ENCODE measurements at places on chromosomes 13 and 19.
A peak's percentile ranks its signal among the peaks of the same experiment; 100 is the strongest.

GRCh38 chr19:4814625-4815425, 16.7 kb downstream of the TICAM1 start:
- DNase-seq = no peak

DNA sequence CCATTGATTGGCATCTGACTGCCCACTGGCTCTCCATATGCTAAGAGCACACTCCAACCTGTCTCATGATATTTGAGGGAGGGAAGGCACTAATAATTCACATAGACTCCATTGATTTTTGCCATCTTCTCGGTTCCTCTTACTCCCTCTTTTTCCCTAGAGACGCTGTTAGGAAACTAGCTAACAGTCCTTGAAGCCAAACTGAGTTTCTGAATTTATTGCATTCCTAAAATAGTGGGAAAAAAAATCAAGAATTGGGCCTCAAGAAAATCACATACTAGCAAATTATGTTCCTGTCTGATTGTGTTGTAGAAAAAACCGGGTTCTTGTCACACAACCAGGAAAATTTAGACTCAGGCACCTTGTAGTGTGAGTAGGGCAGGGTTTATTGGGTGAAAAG, 86.4 kb upstream of the SLC7A1 start:
- no peak for DNase-seq

DNA sequence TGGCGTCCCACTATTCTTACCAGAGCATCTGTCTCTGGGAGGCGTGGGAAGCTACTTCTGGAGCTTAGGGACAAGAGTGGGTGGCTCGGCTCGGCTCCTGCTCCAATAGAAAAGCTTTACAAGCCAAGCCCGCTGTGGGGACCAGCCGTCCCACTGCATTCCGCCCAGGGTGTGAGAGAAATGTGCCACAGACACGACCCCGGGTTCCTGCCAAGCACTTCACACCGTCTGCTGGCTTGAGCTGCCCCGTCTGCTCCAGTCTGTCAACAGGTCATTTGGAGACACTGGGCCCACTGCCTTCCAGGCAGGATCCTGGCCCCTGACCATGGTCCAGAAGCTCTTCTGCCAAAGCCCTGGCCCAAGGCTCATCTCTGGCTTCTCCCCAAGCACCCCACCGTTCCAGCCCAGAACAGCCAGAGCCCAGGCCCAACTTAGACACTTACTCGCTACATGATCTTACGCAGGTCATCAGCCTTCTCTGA, 6.5 kb upstream of the FKRP start:
- DNase-seq = no peak

DNA sequence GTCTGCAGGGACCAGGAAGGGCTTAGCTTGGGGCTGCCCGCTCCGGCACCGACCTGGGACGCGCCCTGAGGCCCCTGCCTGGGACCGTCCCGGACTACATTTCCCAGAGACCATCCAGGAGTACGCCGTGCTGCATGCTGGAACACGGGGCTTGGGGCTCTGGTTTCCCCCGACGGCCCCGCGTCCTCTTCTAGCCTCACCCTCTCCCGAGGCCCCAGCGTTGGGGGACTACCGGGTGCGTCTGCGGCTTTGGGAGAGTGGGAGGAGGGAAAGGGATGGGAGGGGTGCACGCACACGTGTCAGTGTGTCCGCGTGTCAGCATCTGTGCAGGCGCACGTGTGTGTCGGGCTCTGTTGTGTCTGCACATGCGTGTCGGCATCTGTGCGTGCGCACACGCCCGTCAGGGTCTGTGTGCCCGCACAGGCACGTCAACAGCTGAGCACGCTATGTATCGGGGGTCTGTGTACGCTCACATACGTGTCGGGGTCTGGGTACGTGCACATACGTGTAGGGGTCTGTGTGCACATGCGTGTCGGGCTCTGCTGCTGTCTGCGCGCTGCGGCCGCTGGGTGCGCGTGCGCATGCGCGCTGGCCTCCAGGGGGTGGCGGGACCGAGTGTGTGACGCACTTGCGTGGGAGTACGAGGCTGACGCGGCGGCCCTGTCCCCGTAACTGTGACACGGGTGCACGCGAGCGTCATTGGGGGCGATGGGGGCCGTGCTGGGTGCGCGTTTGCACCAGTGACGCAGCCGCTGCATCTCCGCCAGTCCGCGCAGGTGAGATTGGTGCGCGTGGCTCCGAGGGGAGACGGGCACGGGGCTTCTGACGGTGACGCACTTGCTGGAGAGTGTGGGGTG, at the start of gene ZNF331:
Gene ZNF331 (plus strand): TSS at position 625 of the 857 bp plus-strand sequence. CDS start 31,232 bp downstream, outside the sequence.
- peak; percentile 33 for DNase-seq

DNA sequence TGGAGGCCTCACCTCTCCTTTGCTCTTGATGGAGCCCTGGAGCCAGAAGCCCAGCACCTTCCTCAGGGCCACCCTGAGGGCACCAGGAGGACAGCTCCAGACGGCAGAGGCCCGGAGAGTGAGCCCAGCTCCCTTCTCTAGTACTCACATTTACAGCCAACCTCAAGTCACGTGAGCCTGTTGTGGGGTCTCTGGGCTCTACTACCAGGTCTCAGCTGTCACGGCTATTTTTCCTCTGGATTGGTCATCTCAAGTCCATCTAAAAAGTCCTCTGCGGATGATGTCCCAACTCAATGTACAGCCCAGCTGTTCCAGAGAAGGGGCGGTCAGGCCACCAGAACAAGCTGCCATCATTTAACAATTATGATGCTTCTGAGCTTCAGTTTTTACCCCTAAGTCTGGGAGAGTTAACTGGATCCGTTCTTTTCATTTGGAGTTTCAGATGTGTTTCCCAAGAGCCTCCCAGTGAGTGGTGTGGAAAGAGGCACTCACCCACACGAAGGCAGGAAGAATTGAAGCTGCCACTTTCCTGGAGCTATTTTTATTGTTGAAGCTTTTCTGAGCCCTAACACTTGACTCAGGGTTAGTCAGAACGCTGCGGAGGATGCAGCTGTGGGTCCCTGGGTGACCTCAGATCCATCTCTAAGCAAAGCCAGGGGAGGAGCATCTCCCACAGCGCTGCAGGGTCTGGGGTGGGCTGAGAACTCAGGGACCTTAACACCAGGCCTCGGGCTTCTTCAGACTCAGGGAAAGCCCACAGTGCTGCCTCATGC, 143.5 kb upstream of the UBL3 start:
- DNase-seq = no peak

GRCh38 chr19:49924004-49924880, 4.8 kb upstream of the ATF5 start:
- no peak for DNase-seq

DNA sequence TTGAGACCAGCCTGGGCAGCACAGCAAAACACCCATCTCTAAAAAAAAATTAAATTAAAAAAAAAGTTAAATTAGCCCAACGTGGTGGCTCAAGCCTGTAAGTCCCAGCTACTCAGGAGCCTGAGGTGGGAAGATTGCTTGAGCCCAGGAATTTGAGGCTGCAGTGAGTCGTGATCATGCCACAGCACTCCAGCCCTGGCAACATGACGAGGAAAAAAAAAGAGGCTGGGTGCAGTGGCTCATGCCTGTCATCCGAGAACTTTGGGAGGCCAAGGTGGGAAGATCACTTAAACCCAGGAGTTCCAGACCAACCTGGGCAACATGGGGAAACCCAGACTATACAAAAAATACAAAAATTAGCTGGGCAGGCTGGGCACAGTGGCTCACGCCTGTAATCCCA, 2.2 kb upstream of the TMEM161A start:
- no peak for DNase-seq

DNA sequence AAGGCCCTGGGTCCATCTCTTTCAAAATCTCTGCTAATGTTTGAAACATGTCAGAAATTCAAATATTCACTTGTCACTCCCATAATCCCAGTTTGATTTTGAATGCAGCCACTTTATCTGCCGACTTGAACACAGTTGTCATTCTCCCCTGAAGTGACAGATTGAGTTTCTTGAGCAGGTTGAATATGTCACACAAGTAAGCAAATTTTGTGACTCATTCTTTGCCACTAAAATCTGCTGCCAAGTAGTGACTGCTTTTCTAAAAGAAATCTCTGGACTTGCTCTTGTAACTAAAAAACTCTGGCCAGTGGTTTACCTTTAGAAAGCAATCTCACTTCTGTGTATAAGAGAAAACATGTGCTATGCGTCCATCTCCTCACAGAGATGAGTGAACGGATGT, 357.1 kb downstream of the LMO7 start:
- no peak for DNase-seq

- DNase-seq = no peak
These were observed 19.9 kb upstream of the GDF15 start for GRCh38 chr19:18366021-18366435.

GRCh38 chr13:35874704-35875103, 256.5 kb downstream of the DCLK1 start:
- DNase-seq = no peak

DNA sequence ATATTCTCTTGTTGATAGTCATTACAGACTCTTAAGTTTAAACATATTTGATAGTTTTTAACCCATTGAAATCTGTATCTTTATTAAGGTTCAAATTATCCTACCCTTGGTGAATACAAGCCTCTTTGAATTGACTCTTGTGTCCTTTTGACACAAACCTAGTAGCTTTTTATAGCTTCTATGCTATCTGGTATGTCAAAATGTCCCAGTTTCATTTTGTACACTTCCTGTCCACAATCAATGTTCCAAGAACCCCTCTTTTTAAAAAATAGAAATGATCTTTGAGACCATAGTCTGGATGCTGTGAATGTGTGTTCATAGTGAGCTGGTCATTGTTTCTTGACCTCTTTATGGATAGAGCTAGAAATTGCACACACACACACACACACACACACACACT, 39.2 kb upstream of the FGF14 start:
- DNase-seq = no peak

DNA sequence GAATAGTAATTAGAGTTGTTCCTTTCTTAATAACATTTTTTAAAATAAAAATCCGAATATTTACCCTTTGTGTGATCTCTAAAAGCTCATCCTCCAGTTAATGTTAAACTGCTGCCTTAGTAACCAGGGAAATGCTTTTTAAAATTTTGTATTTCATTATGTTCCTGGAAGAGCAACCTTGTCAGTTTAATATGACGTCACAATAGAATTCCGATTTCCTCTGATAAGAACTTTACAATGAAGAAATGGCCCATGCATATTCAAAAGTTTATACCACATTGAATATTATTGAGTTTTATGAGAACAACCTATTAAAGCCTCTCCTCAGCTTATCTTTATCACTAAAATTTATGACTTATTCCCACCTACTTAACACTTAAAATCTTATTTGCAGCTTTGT, 1566.6 kb downstream of the EFNB2 start:
- no peak for DNase-seq

DNA sequence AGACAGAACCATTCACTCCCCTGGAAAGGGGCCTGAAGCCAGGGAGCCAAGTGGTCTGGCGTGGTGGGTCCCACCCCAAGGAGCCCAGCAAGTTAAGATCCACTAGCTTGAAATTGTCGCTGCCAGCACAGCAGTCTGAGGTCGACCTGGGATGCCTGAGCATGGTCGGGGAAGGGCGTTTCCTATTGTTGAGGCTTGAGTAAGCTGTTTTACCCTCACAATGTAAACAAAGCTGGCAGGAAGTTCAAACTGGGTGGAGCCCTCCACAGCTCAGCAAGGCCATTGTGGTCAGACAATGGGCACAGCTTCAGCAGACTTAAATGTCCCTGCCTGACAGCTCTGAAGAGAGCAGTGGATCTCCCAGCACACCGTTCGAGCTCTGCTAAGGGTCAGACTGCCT, 195.6 kb upstream of the DACH1 start:
- DNase-seq = no peak

DNA sequence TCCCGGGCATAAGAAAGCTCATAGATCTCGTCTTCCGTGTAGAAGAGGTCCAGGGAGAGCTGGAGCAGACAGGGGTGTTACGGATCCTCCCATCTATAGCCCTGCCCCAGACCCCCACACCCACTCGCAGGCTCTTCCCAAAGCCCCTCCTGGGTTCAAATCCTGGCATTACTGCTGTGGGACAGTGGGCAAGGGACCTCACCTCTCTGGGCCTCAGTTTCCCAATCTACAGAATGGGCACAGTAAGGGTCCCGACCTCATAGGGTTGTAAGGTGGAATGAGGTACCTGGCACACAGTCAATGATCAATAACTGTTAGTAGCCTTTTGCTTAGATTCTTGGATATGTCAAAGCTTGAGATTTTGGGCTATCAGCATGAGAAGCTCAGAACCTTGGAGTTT, 10.5 kb downstream of the FAM98C start:
- no peak for DNase-seq

- DNase-seq = no peak
These were observed 100.8 kb downstream of the STK24 start for GRCh38 chr13:98476106-98476505.

GRCh38 chr19:5711713-5712161, 8.2 kb downstream of the LONP1 start:
- no peak for DNase-seq

DNA sequence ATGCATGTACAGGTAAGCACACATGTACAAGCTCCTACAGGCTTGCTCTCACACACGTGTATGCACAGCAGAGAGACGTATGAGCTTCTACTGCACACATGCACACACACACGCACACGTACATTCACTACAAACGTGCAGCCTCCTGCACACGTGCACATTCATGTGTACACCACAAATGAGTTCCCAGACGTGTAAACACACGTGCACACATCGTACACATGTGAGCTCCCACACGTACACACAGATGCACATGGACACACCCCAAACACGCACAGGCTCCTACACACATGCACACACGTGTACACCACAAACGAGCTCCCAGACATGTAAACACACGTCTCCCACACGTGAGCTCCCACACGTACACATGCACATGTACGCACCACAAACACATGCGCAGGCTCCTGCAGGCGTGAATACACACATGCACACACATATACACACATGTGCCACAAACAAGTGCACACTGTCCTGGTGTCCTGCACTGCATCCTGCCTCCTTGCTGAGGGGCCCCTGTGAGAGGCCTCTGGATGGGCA, 83.7 kb upstream of the MCF2L start:
- DNase-seq = no peak

DNA sequence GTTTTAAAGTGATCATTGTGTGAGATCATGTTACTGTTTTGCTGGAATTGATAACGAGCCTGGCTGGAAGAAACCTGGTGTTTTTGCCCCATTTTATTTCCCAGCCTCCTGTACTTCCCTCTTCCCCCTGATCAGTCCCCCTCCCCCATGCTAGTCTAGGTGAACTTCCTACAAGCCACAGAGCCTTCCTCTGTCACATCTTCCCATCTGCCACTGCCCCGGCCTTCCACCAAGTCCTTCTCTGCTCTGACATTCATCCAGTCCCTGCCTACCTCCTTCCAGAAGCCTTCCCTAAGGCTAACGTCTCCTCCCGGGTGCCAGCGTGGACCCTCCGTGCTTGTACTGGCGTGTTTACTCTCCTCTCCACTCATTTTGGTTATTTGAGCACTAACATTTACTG, 14.3 kb downstream of the FARP1 start:
- no peak for DNase-seq

GRCh38 chr19:3178973-3179738, 587 bp downstream of the S1PR4 start:
- no peak for DNase-seq
